Vein endothelial cell (primary cell): ENCODE measurements at places on chromosomes 5 and 9. TPM values are rescaled to one million over a fixed set of nuclear protein-coding genes. Genes with fewer than 3 reads are reported as not detected.

CER1 gene
- not detected in 2 replicates for total RNA-seq

ESM1 gene
- 181 and 274 TPM in 2 replicates for total RNA-seq

DNAH5 gene
- 0.33 and 0.96 TPM in 2 replicates for total RNA-seq

AGXT2 gene
- total RNA-seq, result not detected in 2 replicates

SPOCK1 gene
- total RNA-seq, result 85.6 and 135 TPM in 2 replicates

ANKRD55 gene
- 2.6 and 16.7 TPM in 2 replicates for total RNA-seq

OR1L8 gene
- total RNA-seq, result 0.65 and 0.76 TPM in 2 replicates

PLPPR1 gene
- total RNA-seq, result 0.10 TPM in 1 of 2 replicates, not detected in the other

SPATA31C1 gene
- not detected in 2 replicates for total RNA-seq
